Heart right ventricle (tissue), 16 donors: ENCODE measurements at places on chromosomes 7 and 10. TPM values are rescaled to one million over a fixed set of nuclear protein-coding genes. Genes with fewer than 3 reads are reported as not detected.

ZNF33B gene
- total RNA-seq: 18.7 TPM

SLC18A3 gene
- not detected for total RNA-seq

GRCh38 chr10:52280051-52280450 lies 34.0 kb upstream of the DKK1 start:
- H3K36me3 ChIP-seq: peaks cover 11% of the 10 kb centered on the region
- no peak for DNase-seq
- H3K27me3 ChIP-seq: no peaks in the 10 kb centered on the region

DNA sequence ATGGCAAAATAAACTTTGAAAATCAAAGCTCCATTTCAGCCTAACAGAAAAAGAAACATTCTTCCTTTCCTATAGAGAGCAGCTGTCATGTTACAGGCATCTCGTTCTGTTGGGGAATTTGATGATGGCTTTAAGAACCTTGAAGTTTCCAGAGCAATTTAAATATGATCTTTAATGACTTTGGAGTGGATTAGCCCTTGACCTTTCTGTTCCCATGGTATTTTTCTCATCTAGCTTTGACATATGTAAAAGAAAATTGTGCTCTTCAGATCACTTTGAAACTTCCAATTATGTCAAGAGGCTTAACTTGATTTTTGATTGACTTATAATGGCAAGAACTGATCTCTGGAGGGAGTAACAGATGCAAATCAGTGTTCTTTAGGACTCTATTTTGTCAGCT lies 157.6 kb upstream of the SEMA3E start:
- H3K4me1 ChIP-seq: no peaks in the 10 kb centered on the region
- H3K27ac ChIP-seq: no peak overlapping the region
